Stimulated activated CD8-positive, alpha-beta memory T cell treated with anti-CD3 and anti-CD28 coated beads, Interleukin-4, amount 100 ng/mL, for 4 hours (primary cell): ENCODE measurements at places on chromosomes 3 and 15.

DNA sequence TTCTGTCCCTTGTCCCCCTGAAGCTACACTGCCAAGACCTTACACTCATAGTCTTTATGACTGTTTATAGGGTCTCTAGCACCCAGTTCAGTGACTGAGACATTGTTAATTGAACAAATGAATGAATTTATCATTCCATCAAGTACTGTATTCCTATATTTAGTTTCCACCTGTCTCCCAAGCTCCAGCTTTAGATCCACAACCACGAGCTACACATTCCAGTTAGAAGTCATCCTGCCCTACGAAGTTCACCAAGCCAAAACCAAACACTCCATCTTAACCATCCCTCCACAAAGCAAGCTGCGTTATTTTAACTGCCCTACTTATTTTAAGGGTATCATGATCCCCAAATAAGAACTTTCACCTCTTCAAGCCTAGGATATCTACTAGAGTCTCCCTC lies 31.3 kb downstream of the TNIK start:
- no peak for DNase-seq

DNA sequence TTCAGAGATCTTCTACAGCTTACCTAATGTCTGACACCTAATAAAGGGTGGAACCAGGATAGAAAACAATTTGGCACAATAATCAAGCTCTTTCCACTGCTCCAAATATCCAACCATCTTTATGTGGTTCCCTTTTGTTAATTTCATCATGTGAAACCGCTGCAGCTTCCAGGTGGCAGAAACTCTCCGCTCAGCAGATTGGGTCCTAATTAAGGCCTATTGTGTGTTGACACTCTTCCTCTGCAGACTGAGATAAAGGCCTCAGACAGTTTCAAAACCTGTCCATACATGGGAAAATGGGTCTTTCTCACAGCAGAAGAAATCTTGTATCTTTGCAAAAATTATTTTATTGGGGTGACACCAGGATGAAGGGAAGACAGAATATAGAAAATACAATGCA lies 1002.4 kb upstream of the SEMA6D start:
- no peak for DNase-seq

- peak; percentile 37 for DNase-seq
Observed at GRCh38 chr3:172550347-172550943, 27.2 kb upstream of the TNFSF10 start.

DNA sequence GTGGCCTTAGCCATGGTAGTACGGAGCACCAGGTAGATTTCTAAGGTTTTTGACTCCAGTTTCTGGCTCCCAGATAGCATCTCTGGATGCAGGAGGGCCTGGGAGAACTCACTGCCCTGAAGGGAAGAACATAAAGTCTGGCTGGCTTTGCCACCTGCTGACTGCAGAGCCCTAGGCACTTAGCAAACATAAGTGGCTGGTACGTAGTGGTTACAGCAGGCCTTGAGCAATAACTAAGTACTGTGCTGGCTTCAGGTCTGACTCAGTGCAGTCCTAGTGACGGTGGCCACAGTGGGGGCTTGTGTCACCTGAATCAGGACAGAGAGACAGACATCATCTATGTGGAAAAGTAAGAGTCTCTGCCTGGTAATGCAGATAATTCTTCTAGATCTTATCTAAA lies 871.1 kb downstream of the PDCD6IP start:
- no peak for DNase-seq

DNA sequence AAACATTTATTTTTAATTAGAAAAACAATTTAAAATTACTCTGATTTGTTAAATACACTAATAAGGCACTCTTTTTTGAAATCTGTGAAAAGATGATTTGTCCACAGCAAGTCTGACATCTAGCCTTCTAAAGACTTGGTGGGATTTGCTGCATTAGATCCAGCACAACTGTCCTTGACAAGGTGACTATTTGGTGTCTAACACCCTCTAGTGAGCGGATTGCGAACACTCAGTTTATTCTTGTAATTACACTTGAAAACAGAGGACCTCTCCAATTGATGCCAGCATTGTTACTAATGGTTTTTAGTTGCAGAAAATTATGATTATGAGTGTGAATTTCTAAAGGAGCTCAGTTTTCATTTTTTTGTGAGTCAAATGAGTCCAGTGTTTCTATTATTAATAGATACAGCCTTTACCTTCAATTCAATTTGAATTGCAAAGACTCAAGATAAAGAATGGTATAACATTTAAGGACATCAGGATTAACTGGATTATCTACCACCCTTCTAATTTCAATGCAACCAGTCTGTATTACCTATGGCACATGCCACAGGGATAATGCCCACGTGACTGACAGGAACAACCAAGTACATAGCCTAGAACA lies 29.7 kb upstream of the STRIT1 start:
- DNase-seq, result no peak

DNA sequence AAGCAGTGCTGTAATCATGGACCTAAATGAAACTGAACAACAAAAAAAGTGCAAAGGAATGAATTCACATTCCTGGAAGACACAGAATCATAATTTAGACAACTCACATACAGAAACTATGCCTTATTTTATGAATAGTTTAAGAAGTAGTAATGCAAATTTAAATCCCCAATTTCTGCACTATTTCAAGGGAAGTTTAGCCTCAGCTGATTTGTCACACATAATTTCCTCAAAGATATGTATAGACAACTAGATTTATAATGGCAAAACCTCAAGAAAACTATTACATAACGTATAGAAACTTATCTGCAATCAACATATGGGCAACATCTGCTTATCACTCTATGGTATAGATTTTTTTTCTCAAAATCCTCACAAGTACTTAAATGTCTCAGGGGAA lies 7.8 kb upstream of the PTX3 start:
- no peak for DNase-seq

- DNase-seq, result no peak
Observed at GRCh38 chr15:37124331-37124730, 24.0 kb upstream of the MEIS2 start.

DNA sequence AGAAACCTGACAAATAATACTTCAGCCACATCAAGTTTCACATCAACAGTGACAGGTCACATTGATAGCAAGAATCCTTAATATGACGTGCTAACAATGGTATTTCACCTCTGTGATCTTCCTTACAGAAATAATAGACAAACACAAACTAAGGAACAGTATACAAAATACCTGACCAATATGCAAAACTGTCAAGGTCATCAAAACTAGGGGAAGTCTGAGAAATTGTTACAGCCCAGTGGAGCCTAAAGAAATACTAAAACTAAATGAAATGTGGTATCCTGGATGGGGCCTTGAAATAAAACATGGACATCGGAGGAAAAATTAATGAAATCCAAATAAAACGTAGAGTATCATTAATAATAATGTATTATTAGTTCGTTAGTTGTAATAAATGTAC lies 422.0 kb upstream of the ZNF385D start:
- DNase-seq, result no peak

DNA sequence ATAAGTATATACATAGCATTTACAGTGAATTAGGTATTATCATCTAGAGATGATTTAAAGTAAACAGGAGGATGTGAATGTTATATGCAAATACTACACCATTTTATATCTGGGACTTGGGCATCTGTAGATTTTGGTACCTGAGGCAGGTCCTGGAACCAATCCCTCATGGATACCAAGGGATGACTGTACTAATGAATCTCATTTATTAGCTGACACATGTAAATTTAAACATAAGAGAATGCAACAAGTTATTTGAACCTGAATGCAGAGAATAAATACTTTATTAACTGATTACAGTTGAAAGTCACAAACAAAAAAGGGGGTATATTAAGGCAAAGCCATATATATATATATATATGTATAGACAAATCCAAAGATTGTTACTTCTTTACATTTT lies 23.1 kb upstream of the CMTM6 start:
- DNase-seq, result no peak

DNA sequence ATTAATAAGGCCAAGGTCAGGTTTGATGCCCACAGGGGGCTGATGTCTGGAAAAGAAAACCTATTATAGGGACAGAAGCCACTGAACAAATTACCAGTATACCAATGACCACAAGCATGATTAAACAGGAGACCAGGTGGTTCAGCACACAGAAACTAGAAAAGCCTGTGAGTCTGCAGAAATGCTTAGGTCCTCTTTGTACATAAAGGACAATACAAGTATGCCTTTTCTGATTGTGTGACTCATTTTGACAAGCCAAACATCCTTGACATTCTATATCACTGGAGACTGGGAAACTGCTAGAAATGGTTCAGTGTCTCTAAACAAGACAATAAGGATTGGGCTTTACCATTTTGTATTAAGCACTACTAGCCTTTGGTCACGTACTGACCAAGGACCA lies 113.2 kb upstream of the MYO5C start:
- no peak for DNase-seq

DNA sequence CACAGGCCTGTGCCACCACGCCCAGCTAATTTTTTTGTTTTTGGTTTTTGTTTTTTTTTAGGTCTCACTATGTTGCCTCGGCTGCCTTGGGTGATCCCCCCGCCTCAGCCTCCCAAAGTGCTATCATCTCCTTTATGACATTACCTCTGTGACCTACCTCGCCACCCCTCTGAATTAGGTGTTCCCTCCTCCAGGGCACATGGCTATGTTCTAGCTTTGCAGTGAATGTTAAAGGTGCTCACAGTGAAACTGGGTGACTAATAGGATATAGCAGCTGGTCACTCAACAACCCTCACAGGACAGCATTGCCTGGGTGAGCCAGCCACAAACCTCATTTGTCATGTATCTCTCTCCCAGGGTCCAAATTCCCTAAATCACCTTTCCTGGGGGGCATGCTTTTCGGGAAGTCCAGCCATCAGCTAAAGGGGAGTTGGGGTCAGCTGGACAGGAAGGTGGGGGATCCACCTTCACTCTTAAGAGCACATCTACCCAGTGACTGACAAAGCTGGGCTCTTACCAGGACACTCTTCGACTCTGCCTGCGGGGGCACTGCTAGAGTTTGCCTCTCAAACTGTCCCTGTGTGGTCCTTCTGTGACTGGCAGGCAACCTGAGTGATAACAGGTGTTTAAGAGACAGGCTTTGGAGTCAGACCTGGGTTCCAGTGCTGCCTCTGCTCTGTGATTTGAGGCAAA lies 1.6 kb upstream of the TTLL3 start:
- no peak for DNase-seq

- no peak for DNase-seq
Observed at GRCh38 chr3:127552038-127552437, 38.5 kb downstream of the TPRA1 start.

DNA sequence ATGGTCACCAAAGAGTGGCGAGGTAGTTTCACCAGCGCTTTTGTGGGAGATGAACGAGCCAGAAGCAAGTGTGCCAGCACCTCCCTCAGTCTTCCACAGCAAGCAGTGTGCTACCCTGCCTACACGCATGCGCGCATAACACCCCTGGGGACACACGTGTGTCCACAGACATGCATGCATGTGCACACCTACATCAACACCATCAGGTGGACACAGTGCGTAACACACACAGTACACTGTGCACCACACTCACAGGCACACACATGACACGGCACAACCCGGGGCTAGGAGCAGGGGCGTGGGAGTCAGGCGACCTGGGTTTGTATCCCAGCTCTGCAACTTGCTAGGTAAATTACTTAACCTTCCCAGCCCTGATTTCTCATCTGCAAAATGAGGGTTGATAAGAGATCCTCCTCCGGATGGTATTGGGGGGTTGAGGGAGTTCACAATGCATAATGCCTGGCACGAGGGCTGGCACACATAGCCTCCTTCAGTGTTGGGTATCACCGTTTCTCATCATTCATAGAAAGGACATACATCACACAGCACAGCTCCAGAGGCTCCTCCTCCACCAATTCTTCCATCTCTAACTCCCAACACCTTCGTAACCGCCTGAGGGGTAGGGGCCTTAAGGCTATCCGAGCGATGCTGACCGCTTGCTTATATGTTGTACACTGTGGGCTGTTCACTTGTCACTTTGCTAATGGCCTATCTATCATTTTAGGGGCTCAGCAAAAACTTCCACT lies 174.9 kb downstream of the SMAD6 start:
- DNase-seq, result no peak

DNA sequence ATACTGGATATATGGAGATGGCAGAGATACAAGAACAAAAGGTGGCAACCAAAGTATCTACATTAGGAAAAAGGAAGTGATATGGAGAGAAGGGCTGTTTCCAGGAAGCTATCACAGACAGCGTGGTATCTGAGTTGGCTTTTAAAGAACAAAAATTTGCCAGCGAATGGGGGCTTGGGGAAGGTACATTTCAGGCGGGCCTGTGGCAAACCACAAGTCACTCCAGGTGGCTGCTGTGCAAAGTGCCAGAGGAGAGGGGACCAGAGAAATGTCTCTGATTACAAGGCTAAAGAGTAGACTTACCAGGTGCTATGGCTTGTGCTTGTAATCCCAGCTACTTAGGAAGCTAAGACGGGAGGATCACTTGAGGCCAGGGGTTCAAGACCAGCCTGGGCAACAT lies 91.1 kb downstream of the MSL2 start:
- no peak for DNase-seq

DNA sequence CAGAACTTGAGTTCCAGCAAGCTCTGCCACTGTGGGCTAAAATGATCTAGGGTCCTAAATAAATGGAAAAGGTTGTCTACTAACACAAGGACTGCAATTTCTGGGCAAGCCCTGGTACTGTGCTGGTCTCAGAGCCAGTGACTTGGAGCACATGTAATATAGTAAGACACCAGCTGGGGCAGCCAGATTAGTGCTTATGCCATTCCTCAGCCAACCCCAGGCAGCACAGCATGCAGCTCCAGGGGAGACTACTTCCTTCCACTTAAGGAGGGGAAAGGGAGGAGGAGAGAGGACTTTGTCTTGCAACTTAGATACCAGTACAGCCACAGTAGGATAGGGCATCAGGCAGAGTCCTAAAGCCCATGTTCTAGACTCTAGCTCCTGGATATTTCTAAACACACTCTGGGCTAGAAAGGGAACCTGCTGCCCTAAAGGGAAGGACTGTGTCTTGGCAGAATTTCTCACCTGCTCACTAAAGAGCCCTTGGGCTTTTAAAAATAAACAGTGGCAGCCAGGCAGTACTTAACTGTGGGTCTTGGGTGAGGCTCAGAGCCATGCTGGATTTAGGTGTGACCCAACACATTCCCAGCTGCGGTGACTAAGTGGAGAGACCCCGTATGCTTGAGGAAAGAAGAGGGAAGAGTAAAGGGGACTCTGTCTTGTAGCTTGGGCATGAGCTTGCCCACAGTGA lies 223.7 kb upstream of the BCHE start:
- no peak for DNase-seq

DNA sequence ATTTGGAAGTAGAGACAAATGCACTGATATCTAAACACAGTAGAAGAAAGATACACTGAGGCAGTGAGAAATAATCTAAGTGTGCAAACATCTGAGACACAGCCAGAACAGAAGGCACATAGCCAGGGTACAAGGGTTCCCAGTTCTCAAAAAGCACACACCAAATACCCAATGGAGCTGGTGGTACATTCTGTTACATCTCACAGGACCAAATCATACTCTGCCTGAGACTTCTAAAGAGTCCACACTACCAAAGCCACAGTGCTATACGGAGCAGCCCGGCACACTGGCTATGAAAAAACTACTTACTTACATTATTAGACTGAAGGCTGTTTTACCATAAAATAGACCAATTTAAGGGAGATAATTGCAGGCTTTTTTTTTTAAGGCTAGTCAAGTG lies 19.3 kb downstream of the CLPX start:
- DNase-seq, result no peak
